ENCODE measurements at places on chromosomes 12 and 14.

DNA sequence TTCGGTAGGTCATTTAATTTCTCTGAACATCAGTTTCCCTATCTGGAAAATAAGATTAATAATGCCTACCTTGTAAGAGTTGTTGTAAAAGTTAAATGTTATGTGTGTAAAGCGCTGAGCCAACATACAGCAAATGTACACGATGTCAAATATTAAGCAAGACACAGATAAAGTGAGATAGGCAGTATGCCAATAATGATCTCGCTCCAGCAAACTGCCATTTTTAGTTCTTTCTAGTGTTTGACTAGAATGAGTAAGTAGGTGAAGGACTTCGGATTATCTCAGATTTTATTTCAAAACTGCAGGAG lies 840 bp downstream of the DHRS7 start:
- no peak for DNase-seq

- DNase-seq = no peak
Observed at GRCh38 chr12:54071942-54072341, 18.3 kb downstream of the HOXC4 start.

- DNase-seq = no peak
Observed at GRCh38 chr14:46352844-46353243, 298.7 kb downstream of the RPL10L start.

DNA sequence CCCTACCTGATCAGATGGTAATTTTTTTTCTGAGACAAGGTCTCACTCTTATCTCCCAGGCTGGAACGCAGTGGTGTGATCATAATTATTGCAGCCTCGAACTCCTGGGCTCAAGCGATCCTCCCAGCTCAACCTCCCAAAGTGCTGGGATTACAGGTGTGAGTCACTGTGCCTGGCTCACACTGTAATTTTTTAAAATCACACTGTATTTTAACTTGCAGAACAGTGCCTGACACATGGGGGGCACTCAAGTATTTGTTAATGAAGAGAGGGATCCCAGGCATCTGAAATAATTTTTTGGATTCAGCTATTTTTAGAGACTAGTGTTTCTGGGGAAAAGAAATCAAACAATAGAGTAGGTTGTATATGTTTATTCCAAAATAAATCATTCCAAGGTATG lies 21.7 kb downstream of the LIMA1 start:
- no peak for DNase-seq

- no peak for DNase-seq
Observed at GRCh38 chr14:73468828-73469375, 10.6 kb upstream of the NUMB start.

GRCh38 chr12:42213023-42213422 lies 25.0 kb downstream of the YAF2 start:
- no peak for DNase-seq

DNA sequence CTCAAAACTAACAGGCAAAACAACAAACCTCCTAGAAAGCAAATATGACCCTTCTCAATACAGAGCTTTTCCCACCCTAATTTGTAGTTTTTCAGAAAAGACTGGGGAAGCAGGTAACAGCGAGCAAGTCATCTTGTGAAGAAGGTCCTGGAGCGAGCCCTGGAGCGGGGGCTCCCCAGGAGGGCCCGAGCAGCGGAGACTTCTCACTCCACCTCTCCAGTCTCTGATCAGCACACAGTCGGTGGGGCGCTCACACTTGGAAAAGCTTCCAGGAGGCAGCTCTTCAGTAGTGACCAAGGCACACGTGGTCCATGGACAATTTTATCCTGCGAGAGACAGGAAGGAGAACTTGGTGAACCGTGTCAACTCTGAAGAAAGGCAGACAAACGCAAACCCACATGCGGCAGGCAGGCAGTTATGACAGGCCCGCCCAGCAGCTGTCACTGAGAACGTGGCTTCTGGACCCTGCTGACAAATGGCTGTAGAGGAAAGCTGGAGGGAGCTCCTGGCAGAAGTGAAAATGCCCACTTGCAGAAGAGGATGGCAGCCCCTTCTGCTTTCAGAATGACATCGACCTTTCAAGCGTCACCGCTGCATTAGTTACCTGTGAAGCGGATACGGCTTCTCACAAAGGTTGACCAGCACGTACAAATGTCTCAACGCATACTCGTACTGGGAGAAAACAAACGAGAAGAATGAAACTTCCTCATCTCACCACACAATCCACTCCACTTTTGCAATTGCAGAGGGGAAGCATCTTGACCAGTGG lies 44.2 kb downstream of the LGMN start:
- DNase-seq = peak; percentile 28

- DNase-seq = no peak
Observed at GRCh38 chr12:51128919-51129318, 44.0 kb downstream of the TFCP2 start.

DNA sequence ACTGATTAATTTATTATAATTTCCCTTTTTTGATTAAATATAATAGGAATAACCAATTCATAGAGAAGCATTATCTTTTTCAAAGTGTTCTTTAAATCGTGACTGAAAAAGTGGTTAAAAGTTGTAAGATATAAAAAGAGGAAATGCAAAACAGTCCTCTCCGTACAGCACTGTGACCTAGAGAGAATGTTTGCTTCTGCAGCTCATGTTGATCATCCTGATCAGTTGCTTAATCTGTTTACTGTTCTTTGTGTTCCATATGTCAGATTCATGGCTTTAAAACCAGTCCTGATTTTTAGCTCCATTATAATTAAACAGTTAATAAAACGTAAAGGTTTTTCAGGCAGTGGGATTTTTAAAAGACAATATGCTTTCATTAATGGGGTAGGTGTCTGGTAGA lies 4.7 kb downstream of the TTC8 start:
- DNase-seq = no peak

DNA sequence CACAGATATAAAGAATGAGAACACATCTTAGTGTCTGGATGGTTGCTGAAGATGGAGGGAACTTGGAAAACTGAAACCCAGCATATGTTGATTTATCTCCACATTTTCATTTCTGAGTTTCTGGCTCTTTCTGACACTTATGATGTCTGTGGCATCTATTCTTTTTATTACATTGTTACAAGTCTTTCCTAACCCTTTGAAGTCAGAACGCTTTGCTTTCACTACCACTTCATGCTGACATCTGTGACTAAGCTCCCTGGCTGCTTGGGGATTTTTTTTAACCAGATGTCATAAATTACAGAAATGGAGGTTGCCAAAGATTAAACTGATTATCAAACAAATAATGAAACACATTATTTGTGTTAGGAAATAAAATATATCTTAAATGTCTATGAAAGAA lies 188.7 kb downstream of the KITLG start:
- DNase-seq = no peak

DNA sequence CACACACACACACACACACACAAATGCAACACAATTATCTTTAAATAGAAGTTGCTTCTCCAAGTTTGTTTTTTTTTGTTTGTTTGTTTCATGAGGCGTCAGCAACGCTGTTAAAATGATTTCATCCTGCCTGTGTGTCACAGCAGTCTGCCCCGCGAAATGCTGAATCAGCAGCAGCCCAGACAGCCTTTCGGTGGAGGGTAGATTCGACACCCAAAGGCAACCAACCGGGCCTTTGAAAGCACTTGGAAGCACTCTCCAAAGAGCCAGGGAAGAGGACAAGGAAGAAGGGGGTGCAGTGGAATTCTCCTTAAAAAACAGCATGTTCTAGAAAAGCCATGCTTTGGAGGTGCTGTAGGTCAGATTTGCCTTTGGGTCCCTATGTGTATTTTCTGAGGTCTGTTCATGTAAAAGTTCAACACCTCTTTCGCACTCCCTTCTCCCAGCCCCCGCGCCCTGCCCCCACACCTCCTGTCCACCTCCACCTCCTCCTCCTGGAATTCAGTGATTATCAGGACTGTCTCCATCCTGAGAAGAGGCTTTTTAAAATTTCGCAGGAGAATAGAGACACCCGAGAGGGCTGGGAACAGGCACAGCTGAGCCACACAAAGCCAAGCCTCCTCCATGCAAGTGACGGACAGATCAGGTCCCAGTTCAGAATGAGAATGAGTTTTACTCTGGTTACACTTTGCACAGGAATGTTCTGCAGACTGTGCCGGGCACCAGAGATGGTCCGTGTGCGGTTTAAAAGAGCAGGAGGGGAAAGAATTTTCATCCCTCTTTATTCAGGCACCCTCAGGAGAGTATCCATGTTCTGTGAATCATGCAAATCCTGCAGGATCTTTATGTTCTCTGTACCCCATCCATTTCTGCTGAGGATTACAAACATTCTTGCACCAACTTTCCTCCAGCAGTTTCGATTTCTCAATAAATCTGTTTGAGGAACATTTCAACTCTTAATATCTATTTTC lies 177.9 kb downstream of the ETV6 start:
- no peak for DNase-seq

- no peak for DNase-seq
Observed at GRCh38 chr14:73472185-73473114, 14.1 kb upstream of the NUMB start.

GRCh38 chr12:3950714-3951320 lies 77.6 kb upstream of the PARP11 start:
- DNase-seq = no peak

DNA sequence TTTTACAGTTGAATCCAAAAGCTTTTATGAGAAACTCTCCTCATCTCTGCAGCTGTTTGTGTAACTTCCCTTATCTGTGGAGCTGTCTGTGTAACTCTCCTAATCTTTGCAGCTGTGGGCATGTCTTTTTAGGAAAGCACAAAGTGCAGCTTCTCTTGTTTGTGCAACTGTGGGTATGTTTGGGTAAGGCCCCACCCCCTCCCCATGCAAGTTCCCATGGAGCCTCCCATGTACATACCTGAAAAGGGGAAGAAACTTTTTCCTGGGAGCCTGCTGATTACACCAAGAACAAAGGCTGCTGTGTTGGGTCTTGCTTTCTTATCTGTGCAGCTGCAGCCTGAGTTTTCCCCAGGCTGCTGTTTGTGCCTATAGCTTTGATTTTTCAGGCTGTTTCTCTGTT lies 42.7 kb upstream of the CDKN3 start:
- DNase-seq = no peak

- no peak for DNase-seq
Observed at GRCh38 chr12:60487284-60487683, 891.5 kb downstream of the SLC16A7 start.

- no peak for DNase-seq
Observed at GRCh38 chr12:84696908-84697540, 215.6 kb downstream of the SLC6A15 start.

GRCh38 chr12:116459011-116459875 lies 99.9 kb upstream of the MAP1LC3B2 start:
- no peak for DNase-seq

GRCh38 chr12:41970744-41971143 lies 173.9 kb downstream of the GXYLT1 start:
- no peak for DNase-seq

GRCh38 chr14:25053585-25053984 lies 3.6 kb upstream of the STXBP6 start:
- no peak for DNase-seq

- no peak for DNase-seq
Observed at GRCh38 chr14:93898731-93899130, 28.4 kb upstream of the FAM181A start.

DNA sequence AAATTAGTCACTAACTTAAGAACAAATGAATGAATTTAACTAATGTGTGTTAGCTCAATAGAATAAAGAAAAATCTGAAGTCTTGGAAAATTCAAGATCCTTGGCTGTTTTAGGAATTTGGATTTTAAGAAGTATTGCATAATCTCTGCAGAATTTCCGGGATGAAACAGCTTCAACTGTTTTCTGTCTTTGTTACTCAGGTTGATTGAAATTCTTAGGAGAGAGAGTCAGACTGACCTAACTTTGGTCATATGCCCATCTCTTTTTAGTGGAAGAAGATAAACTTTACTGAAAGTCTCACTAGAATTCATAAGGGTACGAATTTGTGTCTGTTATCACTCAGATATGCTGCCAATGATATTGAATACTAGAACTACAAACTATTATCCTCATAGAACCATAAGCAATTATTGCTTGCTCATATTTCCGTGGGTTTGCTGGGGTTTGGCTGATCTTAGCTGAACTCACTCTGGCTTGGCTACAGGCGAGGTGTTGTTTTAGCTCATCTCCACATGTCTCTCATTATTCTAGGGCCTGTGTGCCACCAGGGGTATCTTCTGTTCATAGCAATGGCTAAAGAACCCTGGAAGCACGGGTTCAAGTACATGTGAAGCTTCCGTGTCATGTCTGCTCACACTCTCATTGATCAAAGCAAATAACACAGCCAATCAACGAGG lies 257.4 kb upstream of the NOVA1 start:
- no peak for DNase-seq

DNA sequence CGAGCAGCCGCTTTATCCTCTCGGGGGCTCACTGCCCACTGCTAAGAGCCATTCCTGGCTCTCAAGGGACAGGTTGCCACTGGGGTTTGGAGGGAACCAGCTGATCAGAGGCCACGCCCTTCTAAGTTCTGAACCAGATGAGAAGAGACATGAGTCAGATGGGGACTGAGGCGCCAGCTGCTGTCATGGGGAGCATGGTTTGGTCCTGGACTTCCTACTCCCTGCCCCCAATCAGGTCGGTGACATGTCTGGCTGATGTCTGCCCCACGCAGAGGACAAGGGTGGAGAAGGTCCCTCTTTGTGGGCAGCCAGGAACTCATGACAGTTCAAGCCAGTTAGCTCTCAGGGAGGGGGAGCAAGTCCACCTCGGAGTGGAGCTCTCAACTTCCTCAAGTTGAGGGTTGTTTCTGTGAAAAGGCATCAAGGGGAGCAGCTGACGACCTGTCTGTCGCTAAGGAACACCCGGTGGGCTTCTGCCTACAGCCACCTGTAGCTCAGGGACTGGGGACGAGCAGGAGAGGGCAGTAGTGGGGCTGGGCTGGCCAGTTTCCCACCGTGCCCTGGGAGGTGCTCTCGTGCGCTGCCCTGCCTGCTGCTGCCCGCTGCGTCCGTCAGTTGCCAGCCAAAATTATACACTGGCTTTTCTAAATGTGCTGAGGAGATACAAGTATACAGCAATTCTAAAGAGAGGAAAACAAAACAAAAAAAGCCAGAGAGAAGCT lies 20.5 kb downstream of the PSMC1 start:
- no peak for DNase-seq

DNA sequence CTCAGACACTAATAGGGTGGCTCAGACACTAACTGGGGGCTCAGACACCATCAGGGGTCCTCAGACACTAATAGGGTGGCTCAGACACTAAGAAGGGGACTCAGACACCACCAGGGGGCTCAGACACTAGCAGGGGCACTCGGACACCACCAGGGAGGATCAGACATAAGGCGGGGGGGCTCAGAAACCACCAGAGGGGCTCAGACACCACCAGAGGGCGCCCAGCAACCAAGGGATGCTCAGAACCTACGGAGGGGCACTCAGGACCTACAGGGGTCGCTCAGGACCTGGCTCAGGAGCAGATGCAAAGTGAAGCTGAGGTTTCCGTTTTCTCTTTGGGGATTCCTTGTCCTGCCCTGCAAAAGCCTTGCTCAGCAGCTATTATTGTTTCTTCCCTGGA lies 448.5 kb downstream of the TMEM121 start:
- no peak for DNase-seq

GRCh38 chr12:5459051-5459782 lies 27.3 kb downstream of the NTF3 start:
- DNase-seq = no peak
